Cortex of kidney (tissue), 1 donor: ENCODE measurements at places on chromosomes 1 and 21.

DNA sequence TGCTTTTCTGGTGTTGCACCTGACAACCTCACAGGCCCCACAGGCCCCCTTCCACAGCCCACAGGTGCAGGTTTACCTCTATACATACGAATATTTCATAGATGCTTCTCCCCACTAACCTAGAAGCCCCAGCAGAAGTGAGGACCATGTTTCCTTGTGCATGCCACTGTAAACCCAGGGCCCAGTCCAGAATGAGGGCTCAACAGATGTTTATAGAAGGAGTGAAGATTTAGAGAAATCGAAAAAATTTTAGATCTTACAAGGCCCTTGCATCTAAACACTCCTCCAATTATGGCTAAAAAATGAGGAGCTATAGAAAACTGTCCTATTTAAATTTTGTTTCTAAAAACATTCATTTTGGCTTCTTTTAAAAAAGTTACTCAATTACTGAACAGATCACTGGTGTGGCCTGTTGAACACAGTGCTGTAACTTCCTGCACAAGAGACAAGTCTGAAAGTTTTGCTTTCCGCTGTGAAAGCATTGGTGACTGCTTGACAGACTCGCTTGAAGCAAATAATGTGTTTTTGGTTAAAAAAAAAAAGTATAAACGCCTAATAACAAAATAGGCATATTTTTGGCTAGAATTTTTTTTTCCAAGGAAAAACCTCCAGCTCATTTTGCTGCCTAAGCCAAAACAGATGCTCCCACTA is 1.2 kb downstream of the ABCB10 start:
- DNase-seq = no peak

DNA sequence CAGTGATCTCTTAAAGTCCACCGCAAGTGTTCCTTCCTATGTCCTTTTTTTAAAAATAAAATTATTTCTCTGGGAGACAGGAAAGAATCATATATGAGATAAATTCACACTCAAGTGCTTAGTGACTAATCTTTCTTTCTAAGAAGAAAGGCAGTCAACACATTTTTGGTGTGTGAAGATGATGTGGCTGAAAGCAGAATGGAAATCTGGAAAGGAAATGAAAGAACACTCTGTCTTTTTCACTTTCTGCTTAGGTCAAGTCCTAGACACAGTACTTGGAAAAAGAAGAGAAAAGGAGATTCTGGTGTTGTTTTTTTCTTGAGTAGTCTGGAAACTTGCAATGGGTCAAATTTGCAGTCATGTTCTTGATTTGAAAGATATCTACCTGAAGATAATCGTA is 45.5 kb upstream of the PRRX1 start:
- DNase-seq = no peak

DNA sequence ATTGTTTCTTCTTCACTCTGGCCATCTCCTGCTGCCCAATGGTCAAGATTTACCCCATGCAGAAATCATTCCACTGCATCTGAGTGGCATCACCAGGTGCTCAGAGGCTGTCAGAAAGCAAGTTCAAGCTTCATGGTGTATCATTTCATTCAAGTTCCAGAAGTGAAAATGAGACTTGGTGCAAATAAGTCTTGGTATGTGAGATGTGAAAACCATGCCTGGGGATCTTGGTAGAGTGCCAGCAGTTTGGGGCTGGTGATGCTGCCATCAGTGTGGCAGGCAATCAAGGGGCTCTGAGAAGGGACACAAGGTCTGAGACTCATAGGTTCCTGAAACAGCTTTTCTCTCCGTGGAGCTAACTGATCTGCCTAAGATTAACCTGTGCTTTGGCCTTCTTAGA is 52.0 kb downstream of the CD2 start:
- DNase-seq = no peak

GRCh38 chr1:7403265-7404045 is 367.6 kb upstream of the VAMP3 start:
- DNase-seq = no peak

- no peak for DNase-seq
These were observed 370.8 kb downstream of the AMY1C start for GRCh38 chr1:104120525-104120924.

DNA sequence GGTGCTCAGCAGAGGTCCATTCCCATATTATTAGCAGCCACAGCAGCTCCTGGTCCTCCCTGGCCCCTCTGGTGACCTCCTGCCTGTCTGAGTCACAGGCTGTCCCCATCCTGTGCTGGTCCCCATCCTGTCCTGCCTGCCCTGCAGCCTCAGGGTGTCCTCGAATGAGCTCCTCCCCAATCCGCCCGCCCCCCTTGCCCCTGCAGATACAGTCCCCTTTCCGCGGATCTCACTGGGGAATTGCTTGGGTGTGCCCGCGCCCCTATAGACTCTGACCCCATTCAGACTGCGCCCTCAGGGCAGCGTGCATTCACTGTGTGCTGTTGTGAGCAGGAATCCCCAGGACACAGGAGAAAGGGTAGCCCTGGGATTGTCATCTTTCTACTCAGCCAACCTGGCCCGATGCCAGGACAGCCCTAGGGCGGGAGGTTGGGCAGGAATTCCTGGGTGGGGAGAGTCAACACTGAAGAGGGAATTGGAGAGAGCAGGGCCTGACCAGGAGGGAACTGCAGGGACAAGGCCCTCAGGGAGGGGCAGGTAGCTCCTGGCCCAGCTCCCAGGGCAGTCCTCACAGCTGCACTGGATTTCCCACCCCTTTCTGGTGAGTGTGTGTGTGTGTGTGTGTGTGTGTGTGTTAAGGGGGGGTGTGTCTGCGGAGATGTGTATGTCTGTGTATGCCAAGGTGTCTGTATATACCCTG is 1.1 kb upstream of the GUCA2A start:
- no peak for DNase-seq
